ENCODE measurements at places on chromosomes 1 and 21.

DNA sequence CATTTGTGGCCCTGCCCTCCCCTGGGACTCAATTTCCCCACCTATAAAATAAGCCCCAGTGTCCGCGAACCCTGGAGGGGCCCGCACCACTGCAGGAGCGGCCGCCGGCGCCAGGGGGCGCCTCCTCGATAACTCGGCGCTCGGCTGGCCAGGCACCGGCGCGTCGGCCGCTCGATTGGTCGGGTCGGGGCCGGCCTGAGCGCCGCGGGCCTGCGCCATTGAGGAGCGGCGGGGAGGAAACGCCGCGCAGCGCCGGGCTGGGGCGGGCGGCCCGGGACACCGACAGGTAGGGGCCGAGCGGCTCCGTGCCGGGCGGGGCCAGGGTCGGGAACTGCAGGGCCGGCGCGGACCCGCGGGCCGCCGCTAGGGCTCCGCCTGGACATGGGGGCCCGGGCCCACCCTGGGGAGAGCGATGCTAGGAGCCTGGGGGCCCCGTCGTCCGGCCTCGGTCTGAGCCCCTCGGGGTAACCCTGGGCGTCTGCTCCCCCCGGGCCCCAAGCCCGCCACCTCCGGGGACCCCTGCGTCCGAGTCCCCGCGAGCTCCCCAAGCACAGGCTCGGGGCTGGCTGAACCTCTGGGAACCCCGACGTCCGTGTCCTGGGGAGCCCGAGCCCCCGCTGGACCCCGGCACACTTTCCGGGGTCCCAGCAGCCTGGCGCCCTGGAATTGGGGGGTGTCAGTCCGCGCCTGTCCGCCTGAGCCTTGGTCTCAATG is at the start of gene VPS13D:
VPS13D (plus strand) TSS at position 196 of the 714 bp plus-strand sequence. CDS start 4,237 bp downstream, outside the sequence.
- DNase-seq = peak; percentile 85

DNA sequence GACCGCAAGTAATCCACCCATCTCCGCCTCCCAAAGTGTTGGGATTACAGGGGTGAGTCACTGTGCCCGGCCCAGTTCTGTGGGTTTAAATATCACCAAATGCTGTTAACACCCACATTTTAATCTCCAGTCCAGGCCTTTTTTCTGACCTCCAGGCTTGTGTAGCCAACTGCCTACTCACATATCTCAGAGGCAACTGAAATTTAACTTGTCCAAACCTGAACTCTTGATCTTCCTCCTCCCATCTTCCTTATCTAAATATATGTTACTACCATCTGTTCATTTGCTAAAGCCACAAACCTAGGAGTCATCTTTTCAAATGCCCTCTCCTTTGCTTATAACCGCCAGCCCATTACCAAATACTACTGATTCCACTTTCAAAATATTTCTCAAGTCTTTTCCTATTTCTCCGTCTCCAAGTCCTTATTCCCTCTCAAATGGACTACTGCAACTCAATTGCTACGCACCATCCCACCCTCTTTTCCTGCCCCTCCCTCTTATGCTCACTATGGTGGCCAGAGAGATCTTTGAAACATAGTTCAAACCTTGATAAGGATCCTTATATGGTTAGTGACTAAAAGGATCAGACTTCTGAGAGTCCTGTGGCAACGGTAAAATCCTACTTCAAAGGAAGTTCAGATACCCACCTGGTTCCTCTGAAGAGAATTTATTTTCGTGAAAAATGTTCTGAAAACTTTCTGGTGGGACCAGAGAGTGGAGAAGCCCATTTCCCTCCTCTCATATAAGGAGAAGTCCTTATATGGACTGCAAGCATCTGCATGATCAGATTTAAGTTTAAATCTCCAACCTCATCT is 78.5 kb upstream of the CDC42BPA start:
- no peak for DNase-seq

GRCh38 chr1:205813755-205814058 is 709 bp upstream of the SLC41A1 start:
- DNase-seq = no peak

DNA sequence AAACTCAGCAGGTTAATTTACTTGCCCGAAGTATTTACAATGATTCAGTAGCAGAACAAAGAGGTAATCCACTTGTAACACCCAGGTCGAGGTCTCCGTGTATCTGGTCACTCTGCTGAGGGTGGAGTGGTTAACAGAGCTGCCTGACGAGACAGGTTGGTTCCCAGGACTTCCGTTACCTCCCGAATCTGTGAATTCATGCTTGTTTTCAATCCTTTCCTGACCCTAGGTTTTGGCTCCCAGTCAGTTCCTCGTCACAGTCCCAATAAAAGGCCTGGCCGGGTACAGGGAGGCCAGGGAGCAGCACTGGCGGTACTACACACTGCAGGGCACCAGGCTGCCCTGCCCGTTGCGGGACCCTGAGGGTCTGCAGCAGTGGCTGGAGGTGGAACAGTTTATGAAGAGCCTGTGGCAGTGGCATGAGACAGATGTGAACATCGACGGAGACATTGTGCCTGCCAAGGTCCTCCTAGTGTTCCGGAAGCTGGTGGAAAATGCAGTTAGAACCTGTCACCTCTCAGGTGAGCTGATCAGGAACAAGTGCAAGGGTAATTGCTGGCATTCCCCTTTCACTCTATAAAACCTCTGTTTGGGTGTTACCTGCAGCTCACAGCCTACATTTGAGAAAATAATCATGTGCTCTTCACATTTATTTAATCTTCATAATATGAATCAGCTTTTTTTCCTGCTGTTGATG is 12.8 kb downstream of the MAB21L3 start:
- DNase-seq = no peak

DNA sequence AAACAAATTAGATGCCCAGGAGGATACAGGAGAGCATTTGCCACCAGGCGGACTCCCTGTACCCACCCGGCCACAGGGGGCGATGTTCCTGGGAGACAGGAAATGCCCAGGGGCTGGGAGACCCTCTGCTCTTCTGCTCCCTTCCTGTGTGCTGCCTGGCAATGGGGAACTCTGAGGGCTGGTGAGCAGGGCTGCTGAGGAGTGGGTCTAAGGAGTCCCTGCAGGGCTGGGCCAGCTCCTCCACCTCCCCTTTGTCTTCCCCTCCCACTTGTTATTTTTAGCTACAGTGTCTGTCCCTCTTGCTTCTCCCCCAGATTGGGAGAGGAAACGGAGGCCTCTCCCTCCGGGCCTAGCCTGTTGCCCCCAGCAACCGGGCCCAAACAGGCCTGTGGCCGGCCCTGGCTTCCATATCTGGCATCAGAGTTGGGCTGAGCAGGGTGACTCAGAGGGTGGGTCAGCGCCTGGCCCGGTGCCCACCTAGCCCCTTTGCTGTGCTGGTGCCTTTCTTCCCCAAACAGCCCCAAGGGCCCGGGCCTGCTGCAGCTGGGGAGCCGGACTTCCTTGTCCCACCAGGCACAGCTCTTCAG is 11.6 kb downstream of the LMNA start:
- DNase-seq = peak; percentile 93

DNA sequence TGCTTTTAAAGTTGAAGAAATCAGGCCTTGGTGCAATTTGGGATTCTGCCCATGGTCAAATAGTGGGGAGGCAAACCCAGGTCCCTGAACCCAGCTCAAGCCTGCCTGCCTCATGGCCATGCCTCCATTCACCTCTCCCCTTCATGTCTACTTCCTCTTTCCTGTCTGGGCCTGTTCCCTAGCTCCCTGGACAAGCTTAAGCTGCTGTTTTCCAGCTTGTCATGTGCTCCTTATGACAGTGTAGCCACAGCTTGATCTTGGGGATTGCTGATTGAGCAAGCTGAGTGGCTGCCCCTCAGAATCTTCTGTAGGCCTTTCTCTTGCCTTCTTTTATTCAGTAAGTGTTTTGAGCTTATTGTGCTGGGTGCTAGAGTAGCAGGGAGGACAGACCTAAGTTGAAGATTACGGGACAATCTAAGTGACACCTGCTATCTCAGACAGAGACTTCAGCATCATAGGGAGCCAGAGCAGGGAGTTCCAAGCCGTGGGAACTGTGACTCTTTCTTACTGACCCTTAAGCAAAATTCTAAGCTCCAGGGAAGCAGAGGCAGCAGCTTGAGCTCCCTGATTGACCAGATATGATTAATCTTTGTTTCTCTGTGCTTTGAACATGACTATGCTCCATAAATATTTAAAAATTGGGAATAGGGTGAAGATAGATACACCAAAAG is 520 bp upstream of the MR1 start:
- DNase-seq = no peak

DNA sequence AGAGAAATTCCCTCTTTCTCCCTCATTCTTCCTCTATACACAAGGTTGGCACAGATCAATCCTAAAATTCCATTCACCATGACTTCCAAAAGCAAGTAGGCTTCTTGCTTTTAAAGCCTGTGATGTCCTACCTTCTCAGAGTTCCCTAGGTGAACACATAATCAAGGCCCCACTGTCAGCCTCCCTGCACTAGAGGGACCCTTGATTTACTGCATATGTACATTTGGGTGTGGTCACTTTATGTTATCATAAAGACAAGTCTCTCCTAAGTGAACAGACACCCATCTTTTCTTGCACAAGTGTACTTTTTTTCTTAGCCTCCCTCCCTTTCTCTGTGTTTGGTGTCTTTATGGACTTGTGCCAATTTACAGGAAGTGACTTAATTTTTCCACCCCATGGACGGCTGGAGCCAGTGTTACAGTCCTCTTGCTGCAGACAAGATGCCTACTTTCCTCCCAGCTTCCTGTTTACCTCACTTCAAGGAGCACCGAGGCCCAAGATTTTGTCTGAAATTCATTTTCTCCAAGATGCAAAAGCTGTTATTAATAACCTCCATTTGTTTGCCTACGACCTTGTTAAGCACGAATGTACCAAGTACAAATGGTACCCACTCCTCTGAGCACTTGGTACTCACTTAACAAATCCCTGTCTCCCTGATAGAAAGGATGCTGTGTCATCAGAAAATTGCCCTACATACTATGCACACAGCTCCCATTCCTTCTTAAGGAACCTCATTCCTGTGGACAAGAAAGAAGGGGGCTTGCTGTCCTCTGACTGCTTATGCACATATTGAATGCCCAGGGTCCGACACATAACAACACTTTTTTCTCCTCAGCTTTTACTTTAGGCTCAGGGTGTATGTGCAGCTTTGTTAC is 82.8 kb upstream of the SLC44A3 start:
- DNase-seq = no peak

DNA sequence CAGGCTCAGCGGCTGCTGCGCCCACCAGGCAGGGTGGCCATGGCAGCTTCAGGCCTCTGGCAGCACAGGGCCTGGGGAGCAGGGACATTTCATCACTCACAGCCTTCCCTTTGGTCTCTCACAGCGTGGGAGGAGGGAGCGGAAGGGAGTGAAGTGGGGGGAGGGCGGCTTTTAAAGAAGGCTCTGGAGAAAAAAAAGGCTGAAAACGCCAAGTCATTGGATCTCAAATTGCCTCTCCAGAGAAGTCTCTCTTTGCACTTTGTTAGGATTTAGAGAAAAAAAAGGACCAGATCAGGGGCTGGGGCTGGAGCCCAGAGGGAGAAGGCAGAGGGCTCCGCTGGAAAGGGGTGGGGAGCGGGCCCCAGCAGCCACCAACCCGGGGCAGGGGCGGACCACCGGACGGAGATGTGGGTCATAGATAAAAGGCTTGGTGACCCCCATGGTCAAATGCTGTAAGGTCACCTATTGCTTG is 209.9 kb downstream of the GRIK3 start:
- no peak for DNase-seq

GRCh38 chr1:201877877-201878401 is 10.8 kb upstream of the SHISA4 start:
- no peak for DNase-seq

DNA sequence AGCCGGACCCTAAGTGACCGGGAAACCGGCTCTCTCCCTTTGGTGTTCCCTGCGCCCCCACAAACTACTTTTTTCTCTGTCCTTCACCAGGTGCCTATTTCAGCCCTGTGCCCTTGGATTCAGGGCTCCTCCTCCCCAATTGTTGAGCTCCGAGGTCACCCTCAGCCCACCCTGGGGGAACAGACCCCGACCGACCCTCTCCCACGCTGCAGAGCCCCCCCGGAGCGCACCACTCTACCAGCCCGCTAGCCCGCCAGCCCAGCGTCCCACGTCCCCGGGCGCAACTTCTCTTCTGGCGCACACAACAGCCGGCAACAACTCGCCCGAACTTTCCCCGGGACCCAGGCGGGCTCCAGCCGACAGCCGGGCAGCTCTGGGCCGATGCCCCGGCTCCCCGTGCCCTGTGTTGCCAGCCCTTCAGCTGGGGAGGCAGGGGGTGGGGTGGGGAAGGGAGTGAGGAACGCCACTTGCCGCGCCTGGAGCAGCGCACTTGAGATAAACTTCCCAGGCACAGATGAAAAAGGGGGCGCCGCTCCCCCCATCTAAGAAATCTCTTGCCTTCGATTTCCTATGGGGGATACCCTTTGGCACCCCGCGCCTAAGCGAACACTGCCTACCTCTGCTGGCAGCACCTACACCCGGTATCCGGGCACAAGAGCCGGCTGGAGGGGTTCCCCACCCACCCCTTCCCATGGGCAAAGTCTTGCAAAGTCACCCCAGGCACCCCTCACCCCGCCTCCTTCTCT is 997 bp downstream of the CASZ1 start:
- DNase-seq = no peak
